ENCODE measurements at places on chromosomes 3 and 15.
A peak's percentile ranks its signal among the peaks of the same experiment; 100 is the strongest.

GRCh38 chr3:192684151-192684550 lies 43.2 kb downstream of the FGF12 start:
- no peak for DNase-seq

- DNase-seq: no peak
These were observed 247.1 kb upstream of the CDIN1 start for GRCh38 chr15:36332301-36332700.

GRCh38 chr15:45891766-45892165 lies 256.9 kb downstream of the SQOR start:
- no peak for DNase-seq

DNA sequence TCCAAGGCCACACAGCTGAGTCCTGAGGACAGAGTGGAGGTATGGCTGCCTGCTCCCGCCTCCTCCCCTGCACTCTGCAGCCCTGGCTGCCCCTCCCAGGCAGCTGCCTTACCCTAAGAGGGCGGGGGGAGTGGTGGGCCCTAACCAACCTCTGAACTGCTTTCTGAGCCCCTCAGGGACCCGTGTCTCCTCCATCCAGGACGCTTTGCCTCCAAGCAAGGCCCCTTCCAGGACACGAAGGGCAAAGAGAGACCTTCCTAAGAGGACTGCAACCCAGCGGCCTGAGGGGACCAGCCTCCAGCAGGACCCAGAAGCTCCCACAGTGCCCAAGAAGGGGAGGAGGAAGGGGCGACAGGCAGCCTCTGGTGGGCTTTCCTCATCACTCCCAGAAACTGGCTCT lies 7.6 kb downstream of the NEIL1 start:
- no peak for DNase-seq

DNA sequence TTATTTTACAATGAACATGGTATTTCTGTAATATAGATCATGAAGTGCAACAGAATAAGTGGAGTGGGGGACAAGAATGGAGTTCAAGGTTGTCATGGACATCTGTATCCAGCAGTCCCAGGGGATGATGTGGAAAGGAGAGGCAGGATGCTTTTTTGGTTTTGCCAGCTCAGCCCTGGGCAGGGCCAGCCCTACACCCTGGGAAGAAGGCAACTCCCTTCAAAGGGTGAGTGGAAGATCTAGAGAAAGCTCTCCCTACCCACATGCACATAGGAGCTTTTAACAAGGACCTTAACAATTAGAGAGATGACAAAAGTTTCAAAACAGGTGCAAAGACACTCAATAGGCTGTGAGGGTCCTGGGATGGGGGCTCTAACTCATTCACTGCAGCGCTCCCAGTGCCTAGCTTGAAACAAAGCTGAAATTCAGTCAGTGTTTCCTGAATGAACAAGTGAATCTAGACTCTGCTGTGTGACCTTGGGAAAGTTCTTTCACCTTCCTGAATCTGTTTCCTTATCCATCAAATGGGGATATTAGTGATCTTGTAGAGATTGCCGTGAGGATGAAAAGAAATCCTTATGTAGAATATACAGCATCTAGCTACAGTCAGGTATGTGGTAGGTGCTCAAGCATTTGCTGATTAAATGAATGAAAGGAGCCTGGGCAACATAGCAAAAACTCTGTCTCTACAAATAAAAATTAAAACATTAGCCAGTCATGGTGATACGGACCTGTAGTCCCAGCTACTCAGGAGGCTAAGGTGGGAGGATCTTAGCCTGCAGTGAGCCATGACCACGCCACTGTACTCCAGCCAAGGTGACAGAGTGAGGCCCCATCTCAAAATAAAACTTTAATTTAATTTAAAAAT lies 14.3 kb downstream of the BHLHE40 start:
- DNase-seq: no peak

DNA sequence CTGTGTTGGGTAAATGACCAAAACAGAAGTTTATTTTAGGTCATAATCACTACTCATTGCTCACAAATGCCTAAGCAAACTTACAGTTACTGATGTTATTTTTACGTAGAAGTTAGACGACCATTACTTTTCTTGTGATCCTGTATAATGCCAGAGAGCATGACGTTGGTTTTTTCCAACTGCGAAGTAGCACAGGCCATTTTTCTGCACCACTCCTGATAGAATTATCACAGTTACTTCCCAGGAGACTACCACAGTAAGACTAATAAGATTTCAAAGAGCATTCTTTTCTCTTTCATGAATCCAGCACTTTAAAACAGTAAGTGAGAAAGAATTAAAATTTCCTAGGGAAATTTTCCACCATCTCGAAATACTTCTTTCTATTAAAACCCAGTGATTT lies 19.8 kb downstream of the CD200 start:
- DNase-seq: no peak

GRCh38 chr15:31317421-31318327 lies 9.0 kb upstream of the KLF13 start:
- no peak for DNase-seq

- DNase-seq: no peak
These were observed 89.6 kb upstream of the TSEN2 start for GRCh38 chr3:12394569-12395271.

GRCh38 chr3:52221563-52222318 lies 3.7 kb downstream of the TLR9 start:
- no peak for DNase-seq

GRCh38 chr3:17831366-17831765 lies 88.9 kb upstream of the TBC1D5 start:
- no peak for DNase-seq

DNA sequence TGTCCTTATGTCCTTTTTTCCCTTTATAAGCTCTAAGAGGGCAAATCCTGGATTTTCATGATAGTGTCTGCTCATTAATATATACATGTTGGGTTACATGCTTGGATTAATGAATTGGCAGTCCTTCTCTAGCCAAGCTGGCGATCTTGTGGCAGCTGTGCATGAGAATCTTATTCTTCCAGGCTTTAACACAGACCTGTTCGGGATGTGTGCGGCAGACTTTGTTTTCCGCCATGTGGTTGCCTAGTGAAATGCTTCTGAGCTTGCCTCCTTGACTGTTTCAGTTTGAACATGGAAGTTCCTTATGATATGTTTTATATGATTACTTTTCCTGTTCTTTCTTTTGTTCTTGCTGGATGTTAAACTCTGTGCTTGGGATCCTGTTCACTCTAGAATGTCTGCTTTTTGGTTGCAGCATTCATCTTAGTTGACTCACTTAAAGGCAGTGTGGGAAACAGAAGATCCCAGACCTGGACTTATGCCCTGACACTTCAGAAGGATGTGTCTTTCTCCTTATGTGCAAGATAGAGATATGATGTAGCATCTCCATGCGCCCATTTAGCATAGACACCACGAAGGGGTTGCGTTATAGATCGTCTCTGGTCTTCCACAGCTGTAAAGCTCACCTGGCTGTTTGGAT lies 7.2 kb downstream of the CHCHD6 start:
- DNase-seq: no peak

DNA sequence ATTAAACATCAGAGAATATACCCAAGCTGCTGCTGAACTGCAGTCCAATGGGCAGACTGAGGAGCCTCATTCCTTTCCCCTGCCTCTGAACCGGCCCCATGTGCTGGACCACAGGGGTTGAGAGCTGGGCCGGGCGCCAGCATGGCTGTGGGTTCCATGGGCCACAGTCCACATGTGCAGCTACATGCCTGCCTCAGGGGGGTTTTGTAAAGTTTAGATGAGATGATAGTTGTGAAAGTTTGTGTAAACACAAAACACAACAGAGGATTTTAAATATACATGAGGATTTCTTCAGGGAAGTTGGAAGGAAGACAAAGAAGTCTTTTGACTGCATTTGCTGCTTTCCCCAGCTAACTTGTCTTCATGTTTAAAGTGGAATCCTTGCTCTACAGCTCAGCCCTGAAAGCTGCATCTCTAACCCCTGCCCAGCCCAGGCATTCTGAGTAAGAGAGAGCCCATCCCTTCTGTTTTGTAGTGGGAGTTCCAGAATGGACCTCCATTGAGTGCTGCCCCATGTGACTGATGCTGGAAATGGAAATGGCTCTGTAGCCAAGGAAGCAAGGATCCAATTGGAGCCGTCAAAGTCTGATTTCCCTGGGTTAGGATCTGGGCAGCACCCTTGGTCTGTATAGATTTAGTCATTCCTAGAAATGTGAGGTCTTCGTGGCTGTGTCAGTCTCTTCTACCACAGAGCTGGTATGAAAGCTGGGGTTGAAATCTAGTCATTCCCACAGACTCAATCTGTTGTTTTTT lies 17.5 kb downstream of the SLC12A8 start:
- DNase-seq: peak; percentile 83

GRCh38 chr3:110248666-110249065 lies 823.0 kb upstream of the NECTIN3 start:
- DNase-seq: no peak

- DNase-seq: no peak
These were observed 6.1 kb downstream of the MINDY4B start for GRCh38 chr3:150899141-150899540.

DNA sequence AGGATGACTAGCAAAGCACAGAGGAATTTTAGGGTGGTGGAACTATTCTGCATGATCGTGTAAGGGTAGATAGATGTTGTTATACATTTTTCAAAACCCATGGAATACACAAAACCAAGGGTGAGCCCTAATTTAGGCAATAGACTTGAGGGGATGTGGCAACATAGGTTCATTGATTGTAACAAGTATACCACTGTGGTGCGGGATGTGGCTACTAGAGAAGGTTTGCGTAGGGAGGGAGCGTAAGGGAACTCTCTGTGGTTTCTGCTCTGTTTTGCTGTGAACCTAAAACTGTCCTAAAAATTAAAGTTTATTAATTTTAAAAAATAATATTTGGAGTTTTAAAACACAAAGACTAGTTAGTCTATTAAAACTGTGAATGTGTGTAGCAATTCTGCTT lies 202.8 kb downstream of the PLCL2 start:
- no peak for DNase-seq

DNA sequence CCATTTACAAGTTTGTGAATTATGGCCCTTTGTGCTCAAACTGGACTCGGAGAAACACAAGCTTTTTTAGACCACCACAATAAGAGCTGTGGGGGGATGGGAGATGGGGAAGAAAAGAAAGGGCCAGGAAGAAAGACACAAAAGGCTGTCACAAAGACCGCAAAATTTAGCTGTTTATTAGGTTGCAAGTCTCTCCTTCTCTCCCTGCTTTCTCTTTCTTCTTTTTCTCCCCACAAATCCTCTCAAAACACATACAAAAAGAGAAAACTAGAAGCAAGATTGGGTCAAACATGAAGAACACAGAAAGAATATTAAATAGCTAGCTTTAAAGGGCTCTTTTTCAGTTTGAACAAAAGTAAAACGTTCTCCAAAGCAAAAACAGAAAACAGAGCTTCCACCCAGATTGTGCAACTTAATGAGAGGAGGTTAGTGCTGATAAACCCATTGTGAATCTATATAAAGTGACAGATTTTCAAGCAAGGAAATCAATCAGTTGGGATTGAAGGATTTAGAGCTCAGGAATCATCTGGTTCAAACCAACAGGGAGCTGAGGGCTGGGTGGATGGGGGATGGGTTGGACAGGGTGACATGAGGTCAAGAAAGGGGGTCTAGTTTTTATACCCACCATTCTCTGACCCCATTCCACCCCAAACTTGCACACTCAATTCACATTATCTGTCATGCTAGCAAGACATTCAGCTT lies 87.3 kb downstream of the DHX30 start:
- DNase-seq: no peak

DNA sequence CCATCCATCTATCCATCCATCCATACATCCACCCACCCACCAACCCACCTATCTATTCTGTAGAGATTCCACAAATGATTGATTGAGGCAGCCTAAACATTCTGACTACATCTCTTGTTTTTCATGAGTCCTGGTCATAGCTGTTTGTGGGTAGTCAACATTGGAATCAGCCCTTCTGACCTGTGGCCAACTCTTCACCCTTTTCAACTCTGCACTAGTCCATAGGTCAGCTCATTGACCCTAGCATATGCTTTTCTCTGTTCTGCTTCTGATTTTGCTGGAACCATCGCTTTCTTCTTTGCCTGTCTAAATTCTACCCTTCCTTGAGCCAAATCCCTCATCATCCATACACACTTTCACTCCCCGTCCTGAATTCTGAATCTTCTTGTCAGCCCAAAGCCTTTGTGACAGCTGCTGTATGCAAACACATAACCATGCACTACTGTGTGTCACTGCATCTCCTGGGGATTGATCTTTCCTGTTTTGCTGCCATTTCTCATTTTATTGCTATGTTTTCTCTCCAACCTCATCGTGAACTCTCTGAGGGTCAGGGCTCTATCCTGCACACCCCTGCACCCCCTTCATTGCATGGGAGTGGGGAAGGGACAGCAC lies 16.8 kb upstream of the KCTD6 start:
- DNase-seq: no peak

DNA sequence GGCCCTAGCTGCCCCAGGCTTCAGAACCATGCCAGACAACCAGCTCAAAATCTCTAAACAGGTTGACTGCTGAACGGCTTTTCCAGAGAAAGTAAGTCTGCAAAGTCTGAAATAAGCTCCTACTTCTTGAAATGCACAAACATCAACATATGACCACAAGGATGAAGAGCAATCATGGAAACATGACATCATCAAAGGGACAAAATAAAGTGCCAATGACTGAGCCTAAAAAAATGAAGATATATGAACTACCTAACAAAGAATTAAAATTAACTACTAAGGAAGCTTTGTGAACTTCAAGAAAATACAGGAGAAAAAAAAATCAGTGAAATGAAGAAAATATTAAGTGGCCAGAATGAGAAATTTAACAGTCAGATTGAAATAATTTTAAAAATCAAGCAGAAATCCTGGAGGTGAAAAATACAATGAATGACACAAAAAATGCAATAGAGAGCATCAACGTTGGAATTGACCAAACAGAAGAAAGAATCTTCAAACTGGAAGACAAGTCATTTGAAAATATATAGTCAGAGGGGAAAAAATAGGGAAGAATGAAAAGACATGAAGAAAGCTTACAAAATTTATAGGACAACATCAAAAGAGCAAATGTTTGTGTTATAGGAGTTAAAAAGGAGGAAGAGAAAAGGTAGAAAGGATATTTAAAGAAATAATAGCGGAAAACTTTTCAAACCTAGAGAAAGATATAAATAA lies 364.2 kb downstream of the OCA2 start:
- no peak for DNase-seq

DNA sequence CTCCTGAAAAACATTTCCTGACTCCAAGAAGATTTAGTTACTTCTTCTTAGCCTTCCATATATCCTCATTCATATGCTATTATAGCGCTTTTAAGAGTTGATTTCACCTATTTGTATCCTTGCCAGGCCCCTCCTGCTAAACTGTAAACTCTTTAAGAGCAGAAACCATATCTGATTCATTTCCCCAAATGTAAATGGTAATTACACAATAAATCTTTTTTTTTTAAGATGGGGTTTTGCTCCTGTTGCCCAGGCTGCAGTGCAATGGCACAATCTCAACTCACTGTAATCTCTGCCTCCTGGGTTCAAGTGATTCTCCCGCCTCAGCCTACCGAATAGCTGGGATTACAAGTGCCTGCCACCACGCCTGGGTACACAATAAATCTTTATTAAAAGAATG lies 4.5 kb downstream of the DLEC1 start:
- DNase-seq: no peak

Measured in AG09319 (cell line).